ENCODE measurements at places on chromosomes 2 and 18.
A peak's percentile ranks its signal among the peaks of the same experiment; 100 is the strongest.

DNA sequence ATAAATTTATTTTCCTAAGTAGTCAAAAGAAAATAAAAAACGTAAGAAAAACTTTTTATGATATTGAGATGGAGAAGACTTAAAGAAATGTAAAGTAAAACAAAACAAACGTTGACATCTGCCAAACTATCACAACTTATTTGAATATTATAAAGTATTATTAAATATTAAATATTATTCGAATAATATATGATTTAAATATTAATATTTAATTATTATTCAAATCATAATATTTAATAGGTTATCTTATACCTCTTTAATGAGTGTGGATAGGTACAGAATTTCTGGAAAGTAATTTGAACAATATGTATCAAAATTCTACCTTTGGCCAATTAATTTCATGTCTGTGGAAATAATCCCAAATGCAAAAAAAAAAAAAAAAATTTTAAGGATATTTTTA lies 278.7 kb downstream of the RAD51AP2 start:
- DNase-seq = no peak

- no peak for DNase-seq
Measured at GRCh38 chr2:227973241-227973640, 101.8 kb downstream of the DAW1 start.

DNA sequence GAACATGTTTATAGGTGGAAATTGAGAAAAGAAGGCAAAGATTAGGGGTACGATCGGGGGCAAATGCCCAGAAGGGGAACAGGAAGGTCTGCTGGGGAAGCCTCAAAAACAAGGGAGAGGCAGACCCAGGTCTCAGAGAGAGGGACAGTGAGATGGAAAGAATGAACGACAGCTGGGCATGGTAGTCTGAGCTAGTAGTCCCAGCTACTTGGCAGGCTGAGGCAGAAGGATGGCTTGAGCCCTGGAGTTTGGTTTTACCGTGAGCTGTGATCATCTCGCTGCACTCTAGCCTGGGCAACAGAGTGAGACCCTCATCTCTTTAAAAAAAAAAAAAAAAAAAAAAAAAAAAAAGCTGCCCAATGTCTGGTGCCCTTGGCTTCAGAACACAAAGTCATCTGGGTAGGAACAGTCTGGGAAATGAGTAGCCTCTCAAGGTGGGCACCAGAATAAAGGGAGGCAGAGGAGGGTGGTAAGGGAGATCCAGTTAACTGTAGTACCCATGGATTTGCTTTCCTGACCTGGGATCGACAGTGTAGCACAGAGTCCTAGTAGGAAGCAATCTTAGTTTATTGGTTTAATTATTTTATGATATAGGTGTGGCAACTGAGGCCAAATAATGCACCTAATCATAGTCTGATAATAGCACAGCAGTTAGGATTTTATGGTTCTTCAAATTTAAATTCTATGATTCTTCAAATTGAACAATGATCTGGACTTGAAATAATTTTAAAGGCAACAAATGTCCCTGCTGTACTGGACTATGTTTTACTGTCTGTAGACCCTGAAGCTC lies 3.5 kb downstream of the RRM2 start:
- no peak for DNase-seq

GRCh38 chr2:140205093-140205492 lies 1424.9 kb upstream of the NXPH2 start:
- DNase-seq = no peak

GRCh38 chr18:58579561-58580047 lies 49.3 kb downstream of the ALPK2 start:
- DNase-seq = no peak

- DNase-seq = no peak
Measured at GRCh38 chr18:36255072-36255698, 42.3 kb upstream of the FHOD3 start.

GRCh38 chr2:3778851-3779495 lies 75.6 kb downstream of the DCDC2C start:
- no peak for DNase-seq

- DNase-seq = no peak
Measured at GRCh38 chr2:135676031-135676430, 65.6 kb upstream of the UBXN4 start.

- DNase-seq = peak; percentile 11
Measured at GRCh38 chr2:172790404-172790803, 54.8 kb downstream of the RAPGEF4 start.

- DNase-seq = no peak
Measured at GRCh38 chr2:95270541-95271081, 3.6 kb upstream of the PROM2 start.

DNA sequence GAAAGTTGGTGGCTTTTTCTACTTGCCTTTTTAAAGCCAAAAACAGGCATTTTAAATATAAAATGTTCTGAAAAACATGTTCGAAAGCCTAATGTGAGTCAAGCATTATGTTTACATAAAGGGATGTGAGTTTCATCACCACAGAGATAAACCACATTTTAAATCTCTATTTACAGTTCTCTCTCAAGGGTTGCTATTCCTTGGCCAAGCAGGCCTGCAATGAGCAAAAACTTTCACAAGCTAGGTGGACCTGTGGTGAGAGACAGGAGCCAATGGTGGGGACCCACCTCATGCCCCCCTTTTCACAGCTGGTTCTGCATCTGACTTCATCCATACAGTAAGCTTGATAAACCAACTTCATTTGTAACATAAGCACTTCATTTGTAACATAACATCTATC lies 65.1 kb downstream of the CUL3 start:
- no peak for DNase-seq

DNA sequence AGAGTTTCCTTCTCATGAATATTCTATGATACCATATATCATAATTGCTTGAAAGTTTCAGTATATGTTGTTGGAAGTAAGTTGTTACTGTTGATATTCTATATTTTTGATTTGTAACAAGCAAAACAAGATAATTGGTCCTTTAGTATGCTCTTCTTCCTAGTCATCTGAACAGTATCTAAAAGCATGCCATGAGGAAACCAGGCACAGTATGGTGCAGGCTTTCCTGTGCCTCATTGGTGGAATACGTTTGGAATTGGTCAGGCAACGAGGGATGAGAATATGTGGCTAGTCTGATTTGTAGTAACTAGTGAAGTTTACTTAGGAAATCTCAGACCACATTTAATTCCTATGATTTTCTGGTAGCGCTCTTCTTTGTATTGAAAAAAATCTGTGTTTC lies 22.8 kb downstream of the ASXL3 start:
- no peak for DNase-seq

DNA sequence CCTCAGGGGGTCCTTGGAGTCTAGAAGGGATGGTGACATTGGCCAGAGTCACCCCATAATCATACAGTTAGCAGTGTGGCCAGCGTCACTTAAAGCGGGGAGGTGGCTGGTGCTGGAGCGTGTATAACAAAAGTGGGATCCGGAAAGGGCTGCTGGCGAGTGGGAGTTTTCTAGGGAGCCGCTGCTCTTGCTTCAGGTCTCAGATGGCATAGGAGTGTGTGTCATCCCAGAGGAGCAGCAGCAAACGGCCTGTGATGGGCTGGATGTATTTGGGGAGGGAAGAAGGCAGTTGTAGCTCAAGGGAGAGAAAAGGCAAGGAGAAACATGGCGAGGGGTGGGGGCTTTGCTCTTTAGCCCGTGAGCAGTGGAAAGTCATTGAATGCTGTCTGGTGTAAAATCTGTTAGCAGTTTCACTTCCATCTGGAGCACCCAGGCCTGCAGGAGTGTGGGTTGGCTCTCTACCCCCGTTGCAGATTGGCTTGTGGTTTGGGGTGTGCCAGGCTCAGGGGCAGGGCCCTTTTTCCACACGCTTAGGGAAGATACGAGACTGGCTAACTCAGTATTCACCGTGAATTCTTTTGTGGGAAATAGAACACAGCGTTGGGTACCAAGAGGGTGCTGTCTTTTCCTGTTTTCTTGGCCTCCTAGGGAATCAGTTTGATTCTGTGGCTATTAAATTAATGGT lies 120.5 kb downstream of the AGAP1 start:
- no peak for DNase-seq

- no peak for DNase-seq
Measured at GRCh38 chr2:138780446-138780880, 273 bp upstream of the NXPH2 start.

- no peak for DNase-seq
Measured at GRCh38 chr2:239826786-239827522, 198.2 kb downstream of the NDUFA10 start.

GRCh38 chr2:105425936-105426625 lies 27.2 kb upstream of the FHL2 start:
- DNase-seq = no peak

DNA sequence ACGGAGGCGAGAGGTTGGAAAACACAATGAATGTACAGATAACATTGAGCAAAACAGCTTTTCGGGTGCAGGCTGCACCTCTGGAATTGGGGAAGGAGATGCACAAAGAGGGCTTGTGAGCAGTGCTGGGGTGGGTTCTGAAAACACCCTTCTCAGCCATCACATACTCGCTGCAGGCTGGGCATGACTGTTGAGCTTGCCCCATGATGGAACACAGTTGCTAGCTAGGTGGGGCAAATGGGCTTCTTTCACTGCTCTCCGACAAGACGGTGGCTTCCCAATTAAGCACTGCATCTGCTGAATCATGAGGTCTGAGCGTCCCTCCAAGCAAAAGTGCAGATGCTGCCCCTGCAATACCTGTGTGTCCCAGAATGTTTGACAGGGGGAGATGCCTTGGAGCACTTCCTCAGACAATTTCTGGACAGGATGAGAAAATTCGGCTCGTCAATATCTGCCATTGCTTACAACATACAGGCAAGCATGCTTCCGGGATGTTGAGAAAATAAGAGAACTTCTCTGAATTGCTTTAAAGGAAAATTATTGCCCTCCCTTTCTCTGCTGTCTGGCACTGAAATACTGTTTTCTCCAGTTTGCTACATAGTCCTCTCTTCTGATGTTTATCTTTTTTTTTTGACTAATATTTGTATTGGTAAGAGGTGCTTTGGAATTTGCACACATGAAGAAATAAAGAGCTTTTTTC lies 77.3 kb upstream of the SH3BP4 start:
- DNase-seq = no peak

DNA sequence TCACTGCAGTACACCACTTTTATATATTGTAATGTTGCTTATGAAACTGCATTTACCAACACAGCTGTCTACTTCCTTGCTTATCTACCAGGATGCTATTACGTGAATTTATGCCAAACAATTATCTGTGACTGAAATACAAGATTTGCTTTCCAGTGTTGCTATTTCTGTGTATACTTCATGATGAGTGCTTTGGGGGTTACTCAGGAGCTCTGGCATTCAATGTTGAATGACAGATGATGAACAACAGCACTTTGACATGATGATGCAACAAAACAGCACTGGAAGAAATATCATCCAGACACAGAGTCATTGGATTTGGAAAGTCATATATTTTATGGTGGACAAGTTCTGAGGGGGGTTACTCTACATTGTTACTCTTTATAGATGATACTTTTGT lies 125.8 kb downstream of the NETO1 start:
- DNase-seq = no peak

DNA sequence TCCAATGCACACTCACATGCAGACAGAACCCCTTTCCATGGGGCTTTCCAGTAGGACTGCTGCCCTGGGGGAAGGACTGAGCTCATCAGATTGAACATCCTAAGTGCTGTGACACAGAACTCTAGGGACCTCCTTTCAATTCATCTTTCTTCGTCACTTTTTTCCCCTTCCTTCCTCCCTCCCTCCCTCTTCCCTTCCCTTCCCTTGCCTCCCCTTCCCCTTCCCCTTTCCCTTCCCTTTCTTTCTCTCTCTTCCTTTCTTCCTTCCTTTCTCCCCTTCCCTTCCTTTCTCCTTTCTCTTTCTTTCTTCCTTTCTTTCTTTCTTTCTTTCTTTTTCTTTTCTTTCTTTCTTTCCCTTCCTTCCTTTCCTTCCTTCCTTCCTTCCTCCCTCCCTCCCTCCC lies 39.6 kb upstream of the GATA6 start:
- no peak for DNase-seq

DNA sequence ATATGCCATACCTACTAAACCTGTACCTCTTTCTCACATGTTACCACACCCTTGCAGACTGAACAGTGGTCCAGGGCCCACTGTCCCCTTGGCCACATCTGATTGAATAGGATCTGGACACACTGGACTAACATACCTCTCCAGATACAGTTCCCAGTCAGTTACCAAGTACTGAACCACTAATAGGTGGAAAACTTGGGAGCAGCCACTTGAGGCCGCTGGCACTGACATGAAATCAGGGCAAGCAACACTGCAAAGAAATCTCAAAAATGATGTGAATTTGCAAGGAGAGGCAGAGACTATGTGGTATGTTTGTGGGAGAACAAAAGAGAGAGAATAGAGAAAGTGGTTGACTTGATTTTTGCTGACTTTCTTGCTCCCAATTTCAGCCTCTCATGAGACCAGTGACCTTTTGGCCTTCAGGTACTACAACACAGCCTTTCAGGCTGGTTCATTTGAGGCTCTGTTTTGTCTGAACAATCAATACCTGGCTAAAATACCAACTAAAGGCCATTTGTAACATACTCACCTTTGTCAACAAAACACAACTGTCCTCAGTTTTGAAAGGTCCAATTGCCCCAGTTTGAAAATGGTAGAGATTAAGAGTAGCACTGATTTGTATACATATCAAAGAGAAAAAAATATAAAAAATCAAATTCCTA lies 7.8 kb downstream of the GRB14 start:
- DNase-seq = no peak

DNA sequence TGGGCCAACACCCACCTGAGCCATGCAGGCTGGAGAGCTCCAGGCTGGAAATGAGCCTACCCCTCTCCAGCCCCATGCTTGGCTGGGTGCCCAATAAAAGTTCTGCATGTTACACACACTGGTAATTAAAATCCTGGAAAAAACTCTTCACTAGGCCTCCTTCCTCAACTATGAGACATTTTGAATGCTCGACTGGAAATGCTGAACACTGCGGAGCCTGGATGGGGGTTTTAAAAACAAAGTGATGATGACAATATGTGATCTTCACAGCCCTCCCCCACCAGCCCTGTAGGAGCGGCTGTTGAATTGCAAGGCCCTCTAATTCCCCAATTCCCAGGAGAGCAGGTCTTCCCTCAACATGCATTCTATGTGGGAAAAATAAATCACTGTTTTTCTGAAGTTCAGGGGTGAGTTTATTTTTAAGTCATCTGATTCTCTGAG lies 179.2 kb downstream of the TTC32 start:
- no peak for DNase-seq

GRCh38 chr2:216632346-216632951 lies 771 bp upstream of the IGFBP2 start:
- no peak for DNase-seq

- DNase-seq = no peak
Measured at GRCh38 chr2:147759536-147759935, 85.3 kb upstream of the ACVR2A start.

DNA sequence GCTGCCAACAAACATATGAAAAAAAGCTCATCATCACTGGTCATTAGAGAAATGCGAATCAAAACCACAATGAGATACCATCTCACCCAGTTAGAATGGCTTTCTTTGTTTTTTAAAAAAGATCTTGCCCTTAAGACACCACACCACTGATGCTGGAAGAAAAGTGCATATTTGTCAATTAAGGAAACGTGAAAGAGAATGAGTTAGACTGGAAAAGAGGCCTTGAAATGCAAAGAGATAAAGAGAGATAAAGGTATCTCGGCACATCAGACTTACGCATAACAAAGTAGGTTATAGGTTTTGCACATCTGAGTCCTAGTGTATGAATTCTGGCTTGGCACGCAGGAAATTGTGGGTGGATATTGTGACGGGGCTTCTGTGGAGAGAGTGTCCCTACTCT lies 149.5 kb downstream of the MTX2 start:
- DNase-seq = no peak
